Renal cortical epithelial cell (primary cell): ENCODE measurements at places on chromosomes 5 and 9.

- no peak for DNase-seq
Measured at GRCh38 chr5:26278078-26278477, 760.3 kb downstream of the CDH9 start.

DNA sequence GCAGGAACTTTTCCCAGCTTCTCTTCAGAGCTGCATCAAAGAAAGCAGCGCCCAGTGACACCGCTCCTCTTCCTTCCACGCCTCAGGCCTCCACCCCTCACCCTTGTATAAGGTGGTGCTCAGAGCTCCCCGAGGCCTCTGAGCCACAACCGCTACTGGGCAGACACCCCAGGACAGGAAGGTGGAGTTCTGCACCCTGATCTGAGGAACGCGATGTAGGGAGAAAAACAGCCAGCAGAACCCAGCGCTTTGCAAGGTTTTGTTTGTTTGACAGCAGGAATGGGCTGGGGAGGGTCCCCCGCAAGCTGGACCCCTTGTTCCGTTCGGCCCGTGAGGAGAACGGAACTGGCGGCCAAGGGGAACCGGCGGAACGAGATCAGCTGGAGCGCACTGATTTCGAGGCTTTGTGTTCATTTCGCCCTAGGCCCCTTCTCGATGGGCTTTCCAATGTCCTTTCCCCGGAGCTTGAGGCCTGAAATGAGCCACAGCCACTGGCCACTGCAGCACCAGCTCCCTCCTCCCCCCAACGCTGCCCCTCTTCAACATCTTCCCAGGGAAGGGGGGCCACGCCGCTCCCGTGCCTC lies 4.1 kb downstream of the EDF1 start:
- DNase-seq: no peak

GRCh38 chr5:168324859-168325630 lies 33.6 kb downstream of the WWC1 start:
- peak; percentile 95 for DNase-seq

DNA sequence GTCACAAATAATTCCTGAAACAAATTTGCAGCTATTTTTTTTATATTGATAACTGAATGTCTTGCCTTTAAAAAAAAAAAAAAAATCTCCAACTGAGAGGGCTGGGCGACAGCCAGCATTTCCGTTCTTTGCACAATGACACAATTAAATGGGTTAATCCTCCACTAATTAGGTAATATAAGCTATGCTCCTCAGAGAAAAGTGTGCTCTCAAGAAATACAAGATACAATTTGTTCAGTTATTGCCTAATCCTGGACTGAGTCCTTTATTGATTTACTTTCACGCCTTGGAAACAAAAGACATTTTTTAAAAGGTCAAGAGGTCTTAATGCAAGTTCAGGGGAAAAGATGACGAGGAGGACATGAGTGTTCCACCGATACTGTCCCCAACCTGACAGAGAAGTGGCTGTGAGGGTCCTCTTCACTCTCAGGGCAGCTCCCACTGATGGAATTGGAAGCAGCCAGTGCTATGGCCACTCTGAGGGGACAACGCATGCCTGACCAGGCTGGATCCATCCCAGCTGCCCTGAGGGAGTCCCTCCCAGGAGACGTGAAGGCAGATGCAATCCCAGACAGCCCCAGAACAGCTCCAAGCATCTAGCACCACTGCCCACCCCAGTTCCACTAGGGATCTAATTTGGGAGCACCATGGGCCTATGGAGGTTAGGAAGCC lies 220.7 kb downstream of the GNA14 start:
- peak; percentile 84 for DNase-seq

DNA sequence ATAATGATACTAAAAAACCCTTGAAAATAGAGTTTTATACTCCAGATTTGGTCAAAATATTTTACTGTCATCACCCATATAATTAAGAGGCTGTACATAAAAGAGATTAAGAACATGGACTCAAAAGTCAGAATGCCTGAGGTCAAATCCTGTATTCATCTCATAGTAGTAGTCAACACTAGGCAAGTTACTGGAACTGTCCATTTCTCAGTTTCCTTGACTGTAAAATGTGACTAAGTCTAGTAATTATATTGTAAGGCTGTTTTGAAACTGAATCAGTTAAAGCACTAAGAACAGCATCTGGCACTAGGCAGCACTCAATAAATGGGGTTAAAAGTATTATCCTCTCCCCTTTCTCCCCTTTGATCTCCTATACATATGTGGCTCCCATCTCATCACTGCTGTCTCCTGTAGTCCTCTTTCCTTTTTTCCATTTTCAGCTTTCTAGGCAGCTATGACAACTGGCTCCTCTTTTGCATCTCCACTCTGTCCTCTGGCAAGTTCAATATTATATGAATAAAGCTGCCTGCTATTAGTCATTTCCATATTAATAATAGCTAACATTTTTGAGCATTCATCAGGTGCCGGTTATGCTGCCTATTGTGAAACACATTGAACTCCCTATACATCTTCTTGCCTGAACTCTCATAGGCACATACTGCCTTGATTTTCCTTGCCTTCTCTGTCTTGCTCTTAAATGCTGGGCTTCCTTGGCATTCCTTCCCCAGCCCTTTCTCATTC lies 185.8 kb upstream of the NREP start:
- DNase-seq: no peak

DNA sequence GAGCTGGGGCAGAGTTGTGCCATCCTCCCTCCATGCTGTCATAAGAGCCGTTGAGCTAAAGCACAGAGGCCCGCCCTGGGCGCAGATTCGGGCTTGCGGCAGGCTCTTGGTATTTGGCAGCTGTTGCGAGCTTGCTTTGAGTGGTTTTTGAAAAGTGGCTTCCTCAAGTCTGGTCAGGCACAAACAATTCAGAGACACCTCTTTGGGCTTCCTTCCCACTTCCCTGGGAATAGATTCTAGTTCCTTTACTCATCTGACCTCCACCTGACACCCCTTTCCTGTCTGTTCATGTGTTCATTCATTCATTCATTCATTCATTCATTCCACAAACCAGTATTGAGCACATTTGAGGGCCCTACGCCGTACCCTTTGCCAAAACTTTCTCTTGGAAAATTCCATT lies 27.4 kb downstream of the NCS1 start:
- peak; percentile 50 for DNase-seq

GRCh38 chr5:65034029-65034812 lies 265.5 kb downstream of the CWC27 start:
- peak; percentile 65 for DNase-seq

DNA sequence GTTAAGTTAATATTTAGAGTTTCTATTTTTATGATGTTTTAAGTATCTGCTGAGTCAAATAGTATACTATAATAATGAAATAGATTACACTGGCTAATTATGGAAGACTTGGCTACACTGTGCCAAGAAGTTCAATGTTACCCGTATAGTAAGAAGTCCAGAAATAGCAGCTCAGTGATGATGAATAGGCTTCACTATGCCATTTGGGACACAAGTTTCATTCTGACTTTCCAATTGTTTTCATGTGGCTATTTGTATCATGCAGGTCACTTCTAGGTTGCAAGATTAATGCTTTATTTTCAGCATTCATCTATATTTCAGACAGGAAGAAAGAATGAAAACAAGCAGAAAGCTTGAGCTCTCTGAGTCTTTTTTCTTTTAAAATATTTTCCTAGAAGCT lies 194.5 kb upstream of the RIOK2 start:
- DNase-seq: no peak

DNA sequence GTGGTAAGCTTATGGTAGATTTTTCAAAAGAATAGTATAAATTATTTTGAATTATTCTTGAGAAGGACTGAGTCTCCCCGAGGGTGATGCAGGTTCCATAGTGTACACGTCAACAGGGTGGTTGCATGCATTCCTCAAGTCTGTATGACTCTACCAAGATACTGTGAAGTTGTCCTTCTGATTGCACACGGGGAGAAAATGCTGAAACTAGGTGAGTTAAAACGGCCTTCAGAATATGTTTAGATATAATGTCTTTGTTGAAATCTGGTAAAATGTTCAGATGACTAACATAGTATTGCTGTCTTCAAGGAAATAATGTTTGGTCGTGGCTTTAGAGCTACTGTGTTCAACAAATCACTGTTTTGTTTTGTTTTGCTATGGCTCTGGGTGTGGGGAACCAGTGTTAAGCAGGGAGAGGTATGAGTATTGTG lies 22.4 kb upstream of the TNFAIP8 start:
- DNase-seq: peak; percentile 39

DNA sequence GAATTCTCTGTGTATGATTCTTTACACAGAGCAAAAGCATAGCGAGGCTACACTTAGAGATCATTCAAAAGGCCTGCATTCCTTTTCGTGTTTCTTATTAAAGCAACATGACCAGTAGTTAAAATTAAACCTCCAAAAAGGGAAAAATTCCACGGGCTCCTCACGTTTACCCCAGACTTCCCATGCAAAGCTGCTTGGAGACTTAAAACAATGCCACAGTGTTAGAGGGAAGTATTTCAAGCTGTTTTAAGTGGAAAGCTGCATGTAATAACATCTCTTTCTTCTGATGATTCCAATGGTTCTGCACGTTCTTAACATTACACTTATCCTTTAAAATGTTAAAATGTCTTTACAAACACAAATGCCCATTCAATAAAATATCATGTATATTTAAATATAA lies 405.2 kb downstream of the SEMA5A start:
- DNase-seq: no peak

DNA sequence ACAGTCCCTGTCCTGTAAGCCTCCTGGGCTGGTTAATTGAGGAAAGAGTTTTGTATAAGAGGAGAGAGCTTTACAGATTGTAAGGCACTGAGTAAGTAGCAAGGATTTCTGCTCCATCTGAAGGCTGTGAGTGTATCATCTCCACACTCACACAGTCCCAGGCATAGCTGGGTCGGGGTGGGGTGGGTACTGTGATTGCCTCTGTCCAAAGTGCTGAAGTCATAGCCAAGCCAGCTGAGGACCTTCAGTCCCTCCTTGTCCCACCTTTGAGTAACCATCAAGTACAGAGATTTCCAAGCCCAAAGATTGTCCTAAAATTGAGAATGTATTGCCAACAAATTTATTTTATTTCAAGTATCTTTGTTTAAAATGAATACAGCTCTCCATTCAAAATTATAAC lies 5.5 kb upstream of the DNAJB5 start:
- no peak for DNase-seq

DNA sequence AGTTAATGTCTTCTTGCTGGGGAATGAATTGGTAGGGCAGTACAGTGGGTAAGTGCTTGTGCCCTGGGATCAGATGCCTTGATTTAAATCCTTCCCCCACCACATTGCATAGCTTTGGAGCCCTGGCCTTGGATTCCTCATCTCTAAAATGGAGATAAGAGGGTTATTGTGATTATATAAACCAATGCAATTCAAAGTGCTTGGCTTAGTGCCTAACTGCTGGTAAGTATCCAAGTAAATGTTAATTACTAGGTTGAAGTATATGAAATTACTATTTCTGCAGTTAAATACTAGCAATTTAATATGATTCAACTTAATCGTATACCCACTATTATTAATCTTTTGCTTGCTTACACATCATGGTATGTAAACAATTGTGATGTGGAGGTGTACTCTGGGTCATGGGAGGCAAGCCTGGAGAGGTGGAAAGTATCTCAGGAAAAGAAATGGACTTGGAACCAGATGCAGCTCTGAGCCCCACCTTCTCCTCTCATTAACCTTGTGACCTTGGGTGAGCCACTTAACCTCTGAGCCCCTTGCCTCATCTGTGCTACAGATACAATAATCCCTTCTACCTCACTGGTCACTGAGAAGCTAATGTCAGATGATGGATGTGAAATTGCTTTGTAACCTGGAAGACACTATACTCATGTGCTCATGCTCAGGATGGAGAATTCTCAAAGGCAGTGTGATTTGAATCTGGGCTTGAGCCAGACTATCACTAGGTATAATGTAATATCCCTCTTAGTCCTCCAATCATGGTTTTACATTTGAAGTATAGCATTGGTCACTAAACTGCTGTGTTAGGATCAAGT lies 23.8 kb downstream of the NEUROG1 start:
- DNase-seq: no peak

GRCh38 chr9:88972401-88972800 lies 18.9 kb upstream of the S1PR3 start:
- DNase-seq: no peak

- no peak for DNase-seq
Measured at GRCh38 chr9:673966-674526, 167.5 kb upstream of the DMRT1 start.

DNA sequence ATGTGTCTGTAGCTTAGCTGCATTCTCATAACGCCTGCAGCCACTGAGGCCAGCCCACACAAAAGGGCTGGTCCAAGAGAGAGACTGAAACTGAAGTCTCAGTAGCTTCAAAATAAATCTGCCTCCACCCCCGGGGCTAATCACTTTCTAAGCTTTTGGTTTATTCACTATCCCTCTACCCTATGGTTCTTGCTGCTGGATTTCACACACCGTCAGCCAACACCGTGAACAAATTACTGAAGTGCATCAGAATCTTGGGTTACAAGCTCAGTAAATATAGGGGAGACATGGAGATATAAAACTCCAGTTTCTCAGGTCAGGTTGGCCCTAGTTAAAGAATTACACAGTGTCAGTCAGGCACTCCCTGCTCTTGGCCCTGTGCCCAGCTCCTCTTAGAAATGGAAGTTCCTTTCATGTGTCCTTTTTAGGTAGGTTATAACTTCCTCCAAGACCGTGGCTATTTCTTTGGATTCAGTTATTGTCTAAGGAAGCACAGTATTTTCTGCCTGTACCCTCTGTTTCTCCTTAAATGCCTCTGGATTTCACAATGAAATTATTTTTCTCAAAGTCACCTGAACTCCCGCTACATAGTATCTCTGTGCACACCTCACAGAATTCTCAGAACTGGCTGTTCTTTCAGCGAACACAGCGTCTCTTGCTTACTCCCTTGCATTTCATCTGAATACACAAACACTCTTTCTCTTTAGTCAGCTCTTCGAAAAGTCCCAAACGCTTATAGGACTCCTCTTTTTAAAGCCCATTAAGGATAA lies 112.5 kb downstream of the FAM174A start:
- peak; percentile 94 for DNase-seq

- peak; percentile 21 for DNase-seq
Measured at GRCh38 chr9:12414514-12414913, 278.7 kb upstream of the TYRP1 start.

DNA sequence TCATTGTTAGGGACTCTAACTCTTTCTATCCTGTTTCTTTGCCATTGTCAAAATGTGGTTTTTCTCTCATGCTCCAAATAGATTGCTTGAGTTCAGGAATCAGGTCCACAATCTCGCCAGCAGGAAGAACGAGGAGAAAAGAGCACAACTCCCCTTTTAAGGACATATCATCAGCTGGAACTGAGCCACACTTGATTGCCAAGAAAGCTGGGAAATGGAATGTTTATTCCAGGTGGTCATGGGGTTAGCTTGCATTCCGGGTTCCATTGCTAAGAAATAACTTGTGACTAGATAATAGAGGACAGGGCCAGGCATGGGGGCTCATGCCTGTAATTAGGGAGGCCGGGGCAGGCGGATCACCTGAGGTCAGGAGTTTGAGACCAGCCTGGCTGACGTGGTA lies 32.4 kb upstream of the C9orf57 start:
- peak; percentile 54 for DNase-seq
